ENCODE measurements at places on chromosomes 12 and 14. TPM values are rescaled to one million over a fixed set of nuclear protein-coding genes. Genes with fewer than 3 reads are reported as not detected.

The PITPNM2 gene
- 6.9 TPM for total RNA-seq

The C12orf56 gene
- total RNA-seq: 0.49 TPM

The OAS2 gene
- 26.6 TPM for total RNA-seq

The RPL10L gene
- not detected for total RNA-seq

The SMCO2 gene
- not detected for total RNA-seq

The PPFIA2 gene
- 2.7 TPM for total RNA-seq

The NTN4 gene
- 19.6 TPM for total RNA-seq

The ZNF385A gene
- 3.4 TPM for total RNA-seq

The BMP4 gene
- total RNA-seq: 5.0 TPM

The LRTM2 gene
- total RNA-seq: not detected

The TBX5 gene
- 0.12 TPM for total RNA-seq

The GDF11 gene
- 8.1 TPM for total RNA-seq

The DBX2 gene
- total RNA-seq: 0.12 TPM

The RERGL gene
- total RNA-seq: not detected

The SLC38A4 gene
- 11.0 TPM for total RNA-seq

The PAPLN gene
- 6.8 TPM for total RNA-seq

The BMAL2 gene
- total RNA-seq: 10.3 TPM

The HSP90AA1 gene
- 122 TPM for total RNA-seq

The SIX1 gene
- 2.8 TPM for total RNA-seq

The LRRIQ1 gene
- 1.1 TPM for total RNA-seq

The KCNJ8 gene
- 2.3 TPM for total RNA-seq

The LYZ gene
- not detected for total RNA-seq

The GMFB gene
- 109 TPM for total RNA-seq

The SYCP3 gene
- total RNA-seq: 0.16 TPM

The CIDEB gene
- 3.2 TPM for total RNA-seq

The TROAP gene
- 1.8 TPM for total RNA-seq

The FGF23 gene
- total RNA-seq: not detected

The INHBC gene
- total RNA-seq: not detected

The RASSF9 gene
- 2.3 TPM for total RNA-seq

The IL23A gene
- not detected for total RNA-seq
